ENCODE measurements at places on chromosomes 2 and 18. TPM values are rescaled to one million over a fixed set of nuclear protein-coding genes. Genes with fewer than 3 reads are reported as not detected.

DNA sequence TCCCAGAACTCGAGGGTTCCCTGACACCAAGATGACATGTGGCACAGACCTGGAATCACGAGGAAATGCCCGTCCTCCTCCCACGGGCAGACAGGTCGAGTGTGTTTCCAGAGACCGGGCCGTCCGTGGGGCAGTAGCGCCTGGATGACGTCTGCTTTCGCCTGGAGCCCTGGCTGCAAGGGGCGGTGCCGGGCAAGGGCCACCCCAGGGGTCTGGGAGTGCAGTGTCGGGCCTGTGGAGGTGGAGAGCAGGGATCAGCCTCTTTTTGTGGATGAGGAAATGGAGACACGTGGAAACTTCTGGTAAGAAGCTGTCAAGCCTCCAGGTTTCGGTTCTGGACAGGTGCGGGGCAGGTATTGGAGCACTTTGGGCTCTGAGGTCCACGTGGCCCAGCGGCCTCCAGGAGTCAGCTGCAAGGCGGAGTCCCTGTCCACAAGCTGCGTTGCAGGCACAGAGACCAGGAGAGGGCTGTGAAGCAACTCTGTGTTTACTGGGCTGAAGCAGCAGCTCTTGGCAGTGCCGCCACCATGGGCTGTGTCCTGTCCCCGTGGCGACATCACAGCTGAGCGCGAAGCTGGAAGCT lies 25.6 kb downstream of the NFATC1 start:
- DNase-seq: no peak

- peak; percentile 18 for DNase-seq
These were observed 144.7 kb upstream of the ITGA4 start for GRCh38 chr2:181312515-181312927.

DNA sequence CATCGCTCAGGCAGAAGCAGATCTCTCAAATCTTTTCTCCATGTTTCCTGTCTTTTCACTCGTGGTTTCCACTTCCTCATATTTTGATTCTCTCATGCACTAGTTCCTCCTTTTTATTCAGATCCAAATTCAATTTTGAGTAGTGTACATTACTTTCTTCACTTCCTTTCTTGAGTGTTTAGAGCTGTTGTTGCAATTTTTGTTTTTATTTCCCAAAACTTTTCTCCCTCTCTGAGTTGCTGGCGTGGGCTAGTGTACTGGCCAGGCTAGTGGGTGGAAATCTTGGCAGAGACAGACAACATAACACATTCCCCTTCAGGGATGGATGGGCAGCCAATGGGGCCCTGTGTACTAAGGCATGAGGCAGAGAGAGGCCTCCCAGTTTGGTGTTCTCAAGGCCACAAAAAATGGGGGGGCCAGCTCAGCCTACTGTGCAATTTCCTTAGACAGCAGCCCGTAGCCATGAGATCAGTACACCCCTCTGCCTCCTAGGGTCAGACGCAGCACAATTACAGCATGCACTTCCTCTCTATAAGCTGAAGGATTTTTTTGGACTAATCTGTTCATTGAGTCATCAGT lies 145.1 kb upstream of the PID1 start:
- DNase-seq: peak; percentile 33

Gene CLEC4F
- total RNA-seq: not detected

Gene HOXD12
- total RNA-seq: not detected

GRCh38 chr2:174248998-174249592 lies 763 bp upstream of the OLA1 start:
- no peak for DNase-seq

Gene PXDN
- 52.7 TPM for total RNA-seq

Gene STAT4
- 1.1 TPM for total RNA-seq

DNA sequence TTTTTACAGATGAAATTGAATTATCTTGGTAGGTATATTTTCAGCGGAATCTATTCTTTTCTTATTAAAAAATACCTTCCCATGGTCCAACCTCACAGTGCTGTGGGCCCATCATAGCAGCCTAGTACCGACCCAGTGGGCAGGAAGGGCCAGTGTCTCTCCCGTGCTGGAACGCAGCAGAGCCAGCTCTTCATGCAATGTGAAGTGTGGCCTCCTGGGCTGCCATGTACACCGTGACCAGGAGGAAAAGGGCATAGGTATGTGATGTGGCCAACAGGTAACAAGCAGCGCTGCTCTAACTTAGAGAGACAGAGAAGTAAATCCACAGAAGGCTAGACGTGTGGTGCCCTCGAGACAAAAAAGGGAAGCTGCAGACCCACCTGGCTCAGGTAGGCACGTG lies 221.1 kb upstream of the SALL3 start:
- DNase-seq: no peak

GRCh38 chr2:71971493-71971892 lies 176.2 kb downstream of the CYP26B1 start:
- no peak for DNase-seq

- peak; percentile 90 for DNase-seq
These were observed 994.1 kb upstream of the ACVR2A start for GRCh38 chr2:146850746-146851145.

GRCh38 chr2:17995593-17995992 lies 117.1 kb downstream of the KCNS3 start:
- no peak for DNase-seq

Gene ZRANB3
- 7.9 TPM for total RNA-seq

GRCh38 chr2:63837036-63837594 lies 4.6 kb upstream of the UGP2 start:
- no peak for DNase-seq

DNA sequence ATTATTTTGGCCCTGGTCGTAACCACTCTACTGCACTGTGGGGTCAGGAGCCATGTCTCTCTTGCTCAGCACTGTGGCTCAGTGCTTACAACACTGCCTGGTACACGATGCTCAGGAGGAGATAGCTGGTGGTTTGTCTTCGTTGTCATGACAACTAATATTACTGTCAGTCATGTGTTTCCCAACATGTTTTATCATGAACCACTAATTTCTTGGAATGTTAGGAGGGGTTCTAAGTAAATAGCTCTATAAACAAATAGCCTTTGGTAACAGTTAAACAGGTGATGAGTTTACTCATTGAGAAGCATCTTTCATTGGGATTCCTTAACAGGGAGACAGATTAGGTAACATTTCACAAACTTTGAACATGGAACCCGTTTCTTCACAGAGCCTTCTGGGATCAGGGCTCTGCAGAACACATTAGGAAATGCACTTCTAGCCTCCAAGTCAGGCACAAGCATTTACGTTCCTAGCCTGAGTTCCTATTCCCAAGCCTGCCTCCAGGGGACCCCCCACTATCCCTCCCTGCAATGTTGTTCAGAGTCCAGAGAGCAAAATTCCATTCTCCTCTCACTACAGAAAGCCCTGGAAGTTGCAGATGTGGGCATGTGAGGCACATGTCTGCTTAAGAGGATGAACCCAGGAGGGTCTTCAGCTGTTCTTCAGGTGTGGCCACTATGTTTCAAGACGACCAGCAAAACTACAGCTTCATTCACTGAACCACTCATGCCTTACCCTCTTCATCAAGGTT lies 6.4 kb upstream of the RBM44 start:
- no peak for DNase-seq

Gene MGAT5
- total RNA-seq: 20.0 TPM

- no peak for DNase-seq
These were observed 388.1 kb upstream of the ACVR2A start for GRCh38 chr2:147456779-147457178.

DNA sequence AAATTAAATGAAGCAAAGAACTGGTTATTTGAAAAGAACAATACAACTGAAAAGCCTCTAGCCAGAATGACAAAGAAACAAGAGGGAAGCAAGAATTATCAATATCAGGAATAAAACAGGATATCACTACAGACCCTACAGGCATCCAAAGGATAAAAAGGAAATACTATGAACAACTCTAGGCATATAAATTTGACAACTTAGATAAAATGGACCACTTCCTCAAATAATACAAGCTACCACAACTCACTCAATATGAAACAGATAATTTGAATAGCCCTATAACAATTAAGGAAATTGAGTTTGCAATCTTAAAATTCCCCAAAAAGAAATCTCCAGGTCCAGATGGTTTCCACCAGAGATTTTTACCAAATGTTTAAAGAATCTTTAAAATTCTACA lies 19.8 kb downstream of the RPRD1A start:
- DNase-seq: no peak

- no peak for DNase-seq
These were observed 13.9 kb downstream of the MAL start for GRCh38 chr2:95039363-95039762.

Gene AKAIN1
- total RNA-seq: not detected

DNA sequence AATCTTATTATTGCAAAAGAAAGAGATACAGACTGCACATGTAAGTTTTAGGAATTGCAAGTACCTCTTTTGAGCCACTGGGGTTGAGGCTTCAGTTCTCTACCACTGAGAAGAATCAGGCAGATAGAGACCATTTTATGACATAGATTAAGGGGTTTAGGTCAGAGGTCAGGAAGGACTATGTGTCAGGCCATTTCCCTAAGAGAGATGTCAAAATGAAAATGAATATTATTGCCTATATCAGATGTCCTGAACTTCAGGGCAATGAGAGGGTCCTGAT lies 113.7 kb downstream of the GATA6 start:
- no peak for DNase-seq

DNA sequence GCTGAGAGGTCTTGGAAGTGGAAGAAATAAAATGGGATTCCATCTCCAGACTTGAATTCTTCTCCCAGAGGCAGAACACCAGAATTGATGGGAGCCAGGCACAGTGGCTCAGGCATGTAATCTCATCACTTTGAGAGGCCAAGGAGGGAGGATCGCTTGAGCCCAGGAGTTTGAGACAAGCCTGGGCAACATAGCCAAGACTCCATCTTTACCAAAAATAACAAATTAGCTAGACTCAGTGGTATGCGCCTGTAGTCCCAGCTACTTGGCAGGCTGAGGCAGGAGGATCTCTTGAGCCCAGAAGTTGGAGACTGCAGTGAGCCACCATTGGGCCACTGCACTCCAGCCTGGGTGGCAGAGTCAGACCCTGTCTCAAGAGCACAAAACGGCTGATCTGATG lies 144.3 kb downstream of the C1D start:
- DNase-seq: no peak

DNA sequence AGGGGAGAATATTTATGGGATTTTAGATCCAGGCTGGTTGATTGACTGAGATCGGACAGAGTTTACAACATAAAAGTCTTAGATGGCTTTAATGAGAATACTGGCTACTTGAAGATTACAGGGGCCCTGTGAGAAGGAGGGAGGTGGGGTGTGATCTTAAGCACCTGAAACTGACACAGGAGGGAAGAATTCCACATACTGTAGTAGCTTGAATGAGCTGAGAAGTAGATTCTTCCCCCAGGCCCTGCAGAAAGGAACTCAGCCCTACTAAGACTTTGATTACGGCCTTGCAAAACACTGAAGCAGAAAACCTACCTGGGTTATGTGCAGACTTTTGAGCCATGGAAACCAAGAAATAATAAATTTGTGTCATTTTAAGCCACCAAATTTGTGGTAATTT lies 1062.9 kb upstream of the GYPC start:
- DNase-seq: no peak

Gene FN1
- 1,808 TPM for total RNA-seq

GRCh38 chr2:79511320-79511951 lies 1.4 kb upstream of the CTNNA2 start:
- DNase-seq: peak; percentile 9

Gene C2orf80
- total RNA-seq: not detected

Gene TSPYL6
- not detected for total RNA-seq

Gene PLGLB1
- total RNA-seq: 2.5 TPM

DNA sequence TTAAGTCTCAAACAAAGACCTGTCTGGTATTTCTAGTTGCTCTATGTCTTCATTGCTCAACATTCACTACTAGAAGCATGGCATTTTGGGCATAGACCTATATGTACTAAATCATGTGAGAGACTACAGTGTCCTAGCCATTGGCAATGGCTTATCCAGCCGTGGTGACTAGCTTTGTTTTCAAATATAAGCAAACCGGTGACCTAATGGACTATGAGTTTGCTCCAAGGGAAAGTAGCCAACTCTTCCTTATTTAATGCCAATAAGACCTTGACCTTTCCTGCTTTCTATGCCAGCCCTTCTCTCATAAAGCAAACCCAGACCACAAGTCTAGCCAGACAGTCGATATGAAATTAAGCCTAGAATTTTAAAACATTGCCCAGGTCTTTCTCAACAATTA lies 113.7 kb upstream of the CREB1 start:
- no peak for DNase-seq

DNA sequence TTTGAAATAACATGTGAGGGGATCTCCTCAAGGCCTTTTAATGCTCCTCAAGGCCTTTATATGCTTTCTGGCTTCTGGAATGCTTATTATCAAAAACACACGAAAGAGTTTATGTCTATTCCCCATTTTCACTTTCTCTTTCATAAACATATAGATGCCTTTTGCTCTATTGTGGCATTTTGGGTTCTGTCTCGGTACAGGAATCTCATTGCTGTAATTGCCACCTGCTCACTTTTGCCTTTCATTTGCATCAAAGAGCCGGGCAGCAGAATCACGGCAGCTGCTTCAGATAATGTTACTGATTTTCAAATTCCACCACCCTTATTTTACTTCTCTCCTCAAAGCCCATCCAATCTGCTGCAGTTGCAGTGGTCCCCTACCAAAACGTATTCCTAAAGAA lies 54.8 kb upstream of the LPIN2 start:
- DNase-seq: no peak

DNA sequence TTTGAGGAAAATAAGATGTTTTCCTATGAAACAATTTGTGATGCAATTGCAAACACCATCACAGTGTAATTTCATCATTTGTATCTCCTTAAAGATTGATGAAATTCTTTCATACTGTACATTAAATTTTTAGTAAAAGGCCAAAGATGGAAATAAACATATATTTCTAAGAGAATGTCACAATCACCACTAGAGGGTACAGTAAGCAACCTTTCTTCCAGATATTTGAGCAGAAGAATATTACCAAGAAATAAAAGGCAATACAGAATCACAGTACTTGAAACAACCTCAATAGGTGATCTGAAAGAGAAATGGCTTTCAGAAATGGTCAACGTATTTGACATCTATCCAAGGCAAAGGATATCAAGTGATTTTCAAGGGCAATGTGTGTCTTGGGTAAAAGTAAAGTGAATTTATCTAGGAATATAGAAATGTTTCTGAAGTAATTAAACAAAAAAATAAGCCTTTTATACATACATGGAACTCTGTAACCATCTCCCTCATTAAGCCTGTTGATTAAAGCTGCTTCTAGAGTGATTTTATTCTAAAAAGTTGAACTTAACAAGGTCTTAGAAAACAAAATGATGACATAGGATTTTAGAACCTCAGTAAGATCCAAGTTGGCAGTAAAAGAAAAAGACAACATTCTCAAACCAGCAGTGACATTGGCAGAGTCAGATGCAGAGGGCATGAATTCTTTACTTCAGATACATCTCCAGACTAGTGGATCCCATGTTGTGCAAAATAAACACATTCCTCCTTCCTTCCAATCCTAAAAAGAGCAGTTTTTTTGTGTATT lies 90.3 kb upstream of the SESTD1 start:
- peak; percentile 14 for DNase-seq

DNA sequence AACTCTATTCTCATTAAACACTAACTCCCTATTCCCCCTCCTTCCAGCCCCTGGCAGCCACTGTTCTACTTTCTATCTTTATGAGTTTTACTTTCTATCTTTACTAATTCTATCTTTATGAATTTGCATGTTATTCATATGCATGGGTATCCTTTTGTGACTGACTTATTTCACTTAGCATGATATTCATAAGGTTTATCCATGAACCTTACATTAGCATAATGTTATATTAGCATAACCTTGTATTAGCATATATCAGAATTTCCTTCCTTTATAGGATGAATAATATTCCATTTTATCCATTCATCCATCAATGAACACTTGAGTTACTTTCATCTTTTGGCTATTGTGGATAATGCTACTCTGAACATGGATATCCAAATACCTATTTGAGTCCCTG lies 41.8 kb downstream of the MSTN start:
- no peak for DNase-seq

GRCh38 chr2:88599527-88599926 lies 27.7 kb downstream of the EIF2AK3 start:
- DNase-seq: no peak

All from myocyte (in vitro differentiated cells).